ENCODE measurements at places on chromosomes 16 and 17.

DNA sequence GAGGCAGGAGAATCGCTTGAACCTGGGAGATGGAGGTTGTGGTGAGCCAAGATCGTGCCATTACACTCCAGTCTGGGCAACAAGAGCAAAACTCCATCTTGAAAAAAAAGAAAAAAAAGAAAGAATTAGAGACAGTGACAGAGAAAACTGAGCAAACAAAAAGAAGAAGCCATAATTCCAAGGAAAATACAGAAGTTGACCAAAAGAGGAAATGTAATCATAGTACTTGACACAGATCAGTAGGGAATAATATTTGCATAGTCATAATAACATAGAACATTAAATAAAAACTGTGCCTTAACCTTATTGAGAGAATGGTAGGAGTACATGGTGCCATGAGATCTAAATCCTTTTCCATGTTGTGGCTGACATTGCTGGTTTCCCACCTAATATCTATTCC lies 14.7 kb upstream of the USP31 start:
- no peak for DNase-seq

DNA sequence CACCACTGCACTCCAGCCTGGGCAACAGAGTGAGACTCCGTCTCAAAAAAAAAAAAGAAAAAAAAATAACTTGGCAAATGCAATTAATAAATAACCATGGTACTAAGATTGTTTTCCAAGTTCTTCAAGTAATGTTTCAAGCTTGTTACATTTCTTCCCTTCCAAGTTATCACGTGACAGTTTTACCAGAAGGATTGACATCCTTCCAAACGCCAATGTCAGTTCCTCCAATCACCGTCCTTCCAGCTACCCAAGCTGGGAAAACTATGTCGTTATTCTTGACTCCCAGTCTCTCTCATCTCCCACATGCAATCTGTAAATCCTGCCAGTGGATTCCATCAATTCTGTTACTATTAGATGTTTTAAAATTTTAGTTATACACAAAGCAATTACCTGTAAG lies 3.9 kb upstream of the PHAF1 start:
- DNase-seq = no peak

DNA sequence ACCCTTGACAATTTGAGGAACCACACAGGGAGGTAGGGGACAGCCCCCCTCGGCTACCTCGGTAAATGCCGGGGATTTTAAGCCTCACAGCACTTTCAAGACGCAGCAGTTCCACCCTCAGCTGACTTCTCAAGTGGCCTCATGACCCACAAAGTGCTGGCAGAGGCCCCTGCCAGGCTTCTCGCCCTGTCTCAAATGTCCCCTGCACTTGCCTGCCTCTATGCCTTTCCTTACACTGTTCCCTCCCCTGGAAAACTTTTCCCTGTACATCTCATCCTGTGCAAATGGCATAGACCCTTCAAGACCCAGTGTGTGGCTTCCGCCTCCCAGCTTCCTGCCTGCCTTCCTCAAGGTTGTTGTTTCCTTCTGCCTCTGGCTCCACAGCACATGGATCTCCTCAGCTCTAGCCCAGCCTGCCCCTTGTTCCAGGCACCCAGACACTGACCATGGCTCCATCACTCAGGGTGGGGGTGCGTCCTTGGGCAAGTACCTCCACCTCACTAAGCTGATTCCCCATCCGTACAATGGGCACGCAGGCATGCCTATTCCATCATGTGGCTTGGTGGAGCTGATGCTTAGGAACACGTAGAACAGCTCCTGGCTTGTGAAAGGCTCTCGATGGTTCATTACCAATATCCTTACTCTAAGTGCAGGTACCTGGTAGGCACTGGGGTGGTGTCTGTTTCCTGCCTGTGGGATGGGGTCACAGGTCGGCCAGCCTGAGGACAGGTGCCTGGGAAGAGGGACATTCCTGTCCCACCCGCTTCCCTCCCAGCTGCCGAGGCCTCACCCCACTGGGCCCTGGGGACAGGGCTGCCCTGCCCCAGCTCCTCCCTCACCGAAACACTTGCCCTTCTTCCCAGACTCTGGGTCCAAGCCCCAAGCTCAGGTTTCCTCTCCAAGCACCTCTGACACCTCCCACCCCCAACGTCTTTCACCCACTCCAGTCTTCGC lies 24.0 kb downstream of the MMP15 start:
- DNase-seq = no peak

GRCh38 chr17:61467416-61468262 lies 15.4 kb downstream of the TBX4 start:
- no peak for DNase-seq

DNA sequence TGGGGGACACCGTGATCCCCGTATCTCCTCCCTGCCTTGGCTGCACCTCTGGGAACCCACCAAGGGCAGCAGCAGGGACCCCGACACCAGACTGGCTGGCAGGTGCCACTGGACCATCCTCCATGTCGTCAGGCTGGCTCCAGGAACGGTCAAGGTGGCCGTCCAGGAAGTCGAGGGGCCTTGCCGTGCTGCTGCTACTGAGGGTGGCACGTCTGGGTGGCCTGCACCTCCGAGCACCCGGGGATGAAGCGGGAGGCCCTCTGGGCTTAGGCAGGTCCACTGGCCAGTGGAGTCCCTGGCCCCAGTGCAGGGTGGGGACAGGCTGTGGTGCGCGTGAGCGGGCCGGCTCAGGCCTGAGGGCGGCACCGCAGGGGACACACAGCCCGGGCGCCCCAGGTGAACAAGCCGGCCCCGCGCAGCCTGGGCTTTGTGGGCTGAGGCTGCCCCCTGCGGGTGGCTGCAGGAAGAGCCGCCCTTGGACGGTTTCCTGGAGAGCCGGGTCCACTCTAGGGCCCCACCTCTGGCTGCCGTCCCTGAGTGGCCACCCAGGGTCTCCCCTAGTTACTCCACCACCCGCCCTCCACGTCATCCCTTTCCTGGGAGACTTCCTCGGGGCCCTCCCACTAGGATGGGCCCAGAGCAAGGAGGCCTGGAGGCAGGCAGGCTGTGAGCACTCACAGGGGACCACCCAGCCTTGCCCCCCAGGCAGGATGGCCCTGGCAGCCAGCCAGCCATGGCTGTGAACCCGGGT lies 42.8 kb upstream of the ZC3H18 start:
- DNase-seq = no peak

GRCh38 chr16:72895951-72896350 lies 152.0 kb downstream of the ZFHX3 start:
- no peak for DNase-seq

DNA sequence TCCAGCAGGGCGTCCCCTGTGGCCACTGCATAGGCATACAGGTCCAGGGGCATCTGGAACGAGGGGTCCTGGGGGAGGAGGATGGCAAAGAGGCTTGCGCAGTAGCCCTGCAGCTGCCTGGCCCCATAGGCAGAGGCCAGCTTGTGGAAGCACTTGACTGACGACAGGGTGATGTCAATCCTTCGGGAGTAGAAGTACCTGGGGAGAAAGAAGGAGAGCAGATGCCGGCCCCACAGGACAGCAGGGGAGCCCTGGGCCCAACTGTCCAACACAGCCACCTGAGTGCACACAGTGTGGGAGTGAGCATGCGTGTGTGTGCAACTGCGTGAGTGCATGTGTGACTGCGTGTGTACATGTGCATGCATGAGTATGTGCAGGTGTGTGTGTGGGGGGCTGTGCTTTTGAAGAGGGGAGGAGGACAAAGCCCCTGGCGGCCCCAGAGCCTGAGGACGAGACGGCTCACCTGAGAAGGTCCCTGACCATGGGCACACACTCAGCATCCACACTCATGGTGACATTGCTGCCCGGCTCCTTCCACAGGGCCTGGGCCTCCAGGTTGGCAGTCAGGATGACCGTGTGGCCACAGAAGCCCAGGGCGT lies 7.1 kb downstream of the LGALS3BP start:
- no peak for DNase-seq

DNA sequence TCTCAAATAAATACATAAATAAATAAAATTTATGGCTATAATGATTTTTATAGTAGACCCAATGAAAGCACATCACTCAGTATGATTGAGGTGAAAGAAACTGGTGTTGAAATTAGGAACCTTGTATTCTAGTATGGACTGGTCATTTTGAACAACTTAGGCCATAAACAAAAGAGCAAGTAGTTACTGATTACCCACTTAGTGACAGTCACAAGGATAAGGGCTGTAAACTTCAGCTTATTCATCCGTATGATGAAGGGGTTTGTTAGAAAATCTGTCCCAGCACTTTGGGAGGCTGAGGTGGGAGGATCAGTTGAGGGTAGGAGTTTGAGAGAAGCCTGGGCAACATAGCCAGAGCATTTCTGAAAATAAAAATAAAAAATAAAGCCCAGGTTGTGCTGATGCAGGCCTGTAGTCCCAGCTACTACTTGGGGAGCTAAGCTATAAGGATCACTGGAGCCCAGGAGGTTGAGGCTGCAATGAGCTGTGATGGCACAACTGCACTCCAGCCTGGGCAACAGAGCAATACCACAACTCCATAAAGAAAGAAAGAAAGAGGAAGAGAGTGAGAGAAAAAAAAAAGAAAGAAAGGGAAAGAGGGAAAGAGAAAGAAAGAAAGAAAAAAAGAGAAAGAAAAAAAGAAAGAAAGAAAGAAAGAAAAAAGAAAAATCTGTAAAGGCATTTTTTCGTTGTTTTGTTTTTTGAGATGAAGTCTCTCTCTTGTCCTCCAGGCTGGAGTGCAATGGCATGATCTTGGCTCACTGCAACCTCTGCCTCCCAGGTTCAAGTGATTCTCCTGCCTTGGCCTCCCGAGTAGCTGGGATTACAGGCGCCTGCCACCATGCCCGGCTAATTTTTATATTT lies 4.2 kb upstream of the SPAG9 start:
- no peak for DNase-seq

- DNase-seq = no peak
These were observed 257.7 kb upstream of the FOXF1 start for GRCh38 chr16:86252596-86252995.

GRCh38 chr16:27722892-27723450 lies 173.0 kb downstream of the KATNIP start:
- DNase-seq = no peak

All from mesenteric fat pad (tissue), 1 donor.